ENCODE measurements at places on chromosomes 5 and 9.

DNA sequence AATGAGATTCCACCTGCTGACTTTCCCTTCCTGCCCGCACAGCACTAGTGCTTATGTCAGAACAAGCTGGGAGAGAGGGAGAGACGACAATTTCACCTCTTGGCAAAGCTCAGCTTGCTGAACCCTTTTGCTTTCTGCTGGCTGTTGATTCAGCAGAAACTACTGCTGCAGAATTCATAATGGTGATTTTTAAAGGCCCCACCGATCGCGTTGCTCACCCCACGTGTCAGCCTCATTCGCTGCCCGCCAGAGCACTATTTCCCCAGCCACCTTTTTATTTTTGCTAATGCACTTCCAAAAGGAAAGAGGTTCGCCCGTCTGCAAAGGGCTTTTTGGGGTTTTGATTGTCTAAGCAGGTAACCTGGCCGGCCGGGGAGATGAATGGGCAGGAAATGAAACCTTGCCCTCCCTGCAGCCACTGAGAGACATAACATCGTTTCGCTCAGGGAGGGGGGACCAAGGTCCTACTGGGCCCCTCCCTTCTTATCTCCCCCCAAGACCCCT is 1.3 kb downstream of the PPP2R2B start:
- no peak for DNase-seq

GRCh38 chr5:39167141-39167971 is 52.0 kb downstream of the FYB1 start:
- DNase-seq = no peak

- DNase-seq = no peak
Measured at GRCh38 chr9:108274971-108275370, 580.8 kb downstream of the ACTL7B start.

GRCh38 chr9:99129091-99129490 is 24.2 kb downstream of the TGFBR1 start:
- DNase-seq = no peak

GRCh38 chr9:136624184-136624951 is 38.3 kb upstream of the EGFL7 start:
- no peak for DNase-seq

- no peak for DNase-seq
Measured at GRCh38 chr5:114789773-114790402, 379.8 kb downstream of the TRIM36 start.

DNA sequence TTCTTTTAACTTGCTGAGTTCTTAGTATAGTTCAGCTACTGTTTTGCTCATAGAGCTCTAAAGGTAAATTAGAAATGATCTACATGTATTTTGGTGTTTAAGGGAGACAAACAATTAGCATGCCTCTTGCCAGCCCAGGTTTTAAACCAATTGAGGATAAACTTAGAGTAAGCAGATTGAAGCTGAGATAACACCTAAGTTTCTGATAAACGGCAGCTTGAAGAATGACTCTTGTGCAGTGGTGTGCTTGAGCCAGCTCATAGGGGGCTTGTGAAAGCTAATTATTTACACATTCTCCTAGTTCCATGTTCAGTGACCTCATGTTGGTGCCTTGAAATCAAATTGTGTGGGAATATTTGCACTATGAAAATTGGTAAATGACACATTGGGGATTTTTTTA is 193.0 kb downstream of the PRR16 start:
- DNase-seq = no peak

- no peak for DNase-seq
Measured at GRCh38 chr9:92725766-92726165, 38.9 kb downstream of the BICD2 start.

DNA sequence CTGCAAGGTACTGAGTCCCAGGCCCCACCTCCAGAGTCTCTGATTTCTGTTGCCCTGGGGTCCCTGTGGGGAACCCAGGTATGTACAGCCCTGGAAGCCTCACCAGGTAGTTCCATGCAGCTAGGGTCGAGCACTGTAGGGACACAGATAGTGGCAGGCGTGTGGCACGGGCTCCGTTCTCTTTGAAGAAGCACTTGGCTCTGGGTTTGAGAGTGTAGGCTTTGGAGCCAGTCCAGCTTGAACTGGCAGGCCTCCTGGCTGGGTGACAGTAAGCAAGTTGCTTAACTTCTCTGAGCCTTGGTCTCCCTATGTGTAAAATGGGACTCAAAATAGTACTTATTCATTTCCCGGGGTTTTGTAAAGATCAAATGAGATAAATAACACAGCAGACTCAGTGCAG is 5.6 kb downstream of the OLFM1 start:
- no peak for DNase-seq

- no peak for DNase-seq
Measured at GRCh38 chr5:122775550-122776542, 966 bp downstream of the SNX2 start.

DNA sequence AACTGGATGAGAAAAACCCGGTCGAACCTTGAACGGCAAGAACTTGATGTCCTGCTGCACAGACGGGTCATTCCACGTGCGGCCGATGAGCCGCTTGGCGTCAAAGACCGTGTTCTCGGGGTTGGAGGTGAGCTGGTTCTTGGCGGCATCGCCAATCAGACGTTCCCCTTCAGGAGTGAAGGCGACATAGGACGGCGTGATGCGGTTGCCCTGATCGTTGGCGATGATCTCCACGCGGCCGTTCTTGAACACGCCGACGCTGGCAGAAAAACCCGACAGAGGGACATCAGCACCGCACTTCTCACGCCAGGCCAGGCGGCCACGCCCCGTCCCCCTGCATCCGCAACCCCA is 519 bp downstream of the HSPA5 start:
- peak; percentile 18 for DNase-seq

DNA sequence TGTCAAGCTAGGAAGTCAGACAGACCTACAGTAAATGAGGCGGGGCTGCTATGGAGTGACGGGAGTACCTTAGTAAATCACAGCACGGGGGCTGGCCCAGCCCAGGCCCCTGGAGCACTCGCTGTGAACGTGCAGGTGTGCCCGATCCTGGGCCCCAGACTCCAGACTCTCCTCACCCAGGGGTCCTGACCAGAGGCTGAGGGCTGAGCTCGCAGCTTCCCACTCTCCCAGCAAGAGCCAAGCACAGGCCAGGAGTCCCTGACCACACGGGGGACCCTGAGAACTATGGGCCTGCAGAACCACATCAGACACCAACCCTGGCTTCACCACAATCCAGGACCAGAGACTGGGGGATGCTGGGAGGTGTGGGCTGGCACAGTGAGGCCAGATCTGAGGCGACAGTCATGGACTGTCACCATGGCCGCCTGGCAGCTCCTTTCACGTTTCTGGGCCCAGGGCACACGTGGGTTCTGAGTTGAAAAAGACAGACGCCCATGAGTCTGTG is 73.4 kb downstream of the ADAMTS2 start:
- no peak for DNase-seq

- no peak for DNase-seq
Measured at GRCh38 chr9:116491659-116492058, 195.4 kb upstream of the TRIM32 start.

GRCh38 chr9:136014924-136015633 is 53.9 kb upstream of the UBAC1 start:
- DNase-seq = no peak

GRCh38 chr5:80834710-80835109 is 125.5 kb upstream of the RASGRF2 start:
- DNase-seq = no peak

- DNase-seq = no peak
Measured at GRCh38 chr9:78386348-78386747, 89.4 kb downstream of the PSAT1 start.

GRCh38 chr5:142798099-142798770 is 28.1 kb downstream of the ARHGAP26 start:
- no peak for DNase-seq

DNA sequence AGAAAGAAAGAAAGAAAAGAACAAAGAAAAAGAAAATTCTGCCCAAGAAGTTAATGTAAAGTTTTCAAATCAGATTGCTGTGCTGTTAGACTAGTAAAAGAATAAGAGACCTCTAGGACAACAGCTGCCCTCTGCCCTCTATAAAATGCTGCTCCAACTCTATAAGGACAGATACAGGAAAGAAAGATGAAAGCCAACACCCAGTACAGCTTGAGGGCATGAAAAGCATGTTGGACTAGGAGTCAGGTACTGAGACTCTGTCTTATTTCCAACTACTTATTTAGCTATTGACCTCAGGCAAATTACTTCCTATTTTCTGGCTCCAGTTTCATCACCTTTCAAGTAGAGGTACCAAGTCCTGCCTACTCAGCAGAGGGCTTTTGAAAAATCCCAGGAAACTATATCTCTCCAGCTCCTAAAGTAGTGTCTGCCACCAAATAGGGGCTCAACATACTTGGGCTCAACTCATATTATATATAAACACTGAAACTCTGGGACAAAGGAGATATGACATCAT is 5.7 kb downstream of the HBEGF start:
- DNase-seq = no peak

- DNase-seq = no peak
Measured at GRCh38 chr5:123882319-123882964, 370.5 kb downstream of the CSNK1G3 start.

DNA sequence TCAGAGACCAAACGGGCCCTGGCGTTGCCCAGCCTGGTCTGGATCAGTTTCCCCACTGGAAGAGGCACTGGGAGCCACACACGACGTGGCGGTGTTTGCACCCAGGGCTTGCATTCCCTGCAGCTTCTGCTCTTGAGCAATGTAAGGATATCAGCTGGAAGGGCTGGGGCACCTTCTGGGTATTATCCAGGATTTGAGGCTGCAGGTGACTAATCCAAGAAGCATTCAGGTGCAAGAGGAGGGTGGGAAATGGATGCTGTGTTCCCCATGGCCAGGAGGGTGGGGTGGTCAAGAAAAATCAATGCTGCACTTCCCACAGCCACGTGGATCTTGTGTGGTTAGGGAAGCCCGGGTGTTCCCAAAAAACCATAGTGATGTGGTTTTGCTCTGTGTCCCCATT is 430.9 kb downstream of the IRX2 start:
- DNase-seq = no peak

DNA sequence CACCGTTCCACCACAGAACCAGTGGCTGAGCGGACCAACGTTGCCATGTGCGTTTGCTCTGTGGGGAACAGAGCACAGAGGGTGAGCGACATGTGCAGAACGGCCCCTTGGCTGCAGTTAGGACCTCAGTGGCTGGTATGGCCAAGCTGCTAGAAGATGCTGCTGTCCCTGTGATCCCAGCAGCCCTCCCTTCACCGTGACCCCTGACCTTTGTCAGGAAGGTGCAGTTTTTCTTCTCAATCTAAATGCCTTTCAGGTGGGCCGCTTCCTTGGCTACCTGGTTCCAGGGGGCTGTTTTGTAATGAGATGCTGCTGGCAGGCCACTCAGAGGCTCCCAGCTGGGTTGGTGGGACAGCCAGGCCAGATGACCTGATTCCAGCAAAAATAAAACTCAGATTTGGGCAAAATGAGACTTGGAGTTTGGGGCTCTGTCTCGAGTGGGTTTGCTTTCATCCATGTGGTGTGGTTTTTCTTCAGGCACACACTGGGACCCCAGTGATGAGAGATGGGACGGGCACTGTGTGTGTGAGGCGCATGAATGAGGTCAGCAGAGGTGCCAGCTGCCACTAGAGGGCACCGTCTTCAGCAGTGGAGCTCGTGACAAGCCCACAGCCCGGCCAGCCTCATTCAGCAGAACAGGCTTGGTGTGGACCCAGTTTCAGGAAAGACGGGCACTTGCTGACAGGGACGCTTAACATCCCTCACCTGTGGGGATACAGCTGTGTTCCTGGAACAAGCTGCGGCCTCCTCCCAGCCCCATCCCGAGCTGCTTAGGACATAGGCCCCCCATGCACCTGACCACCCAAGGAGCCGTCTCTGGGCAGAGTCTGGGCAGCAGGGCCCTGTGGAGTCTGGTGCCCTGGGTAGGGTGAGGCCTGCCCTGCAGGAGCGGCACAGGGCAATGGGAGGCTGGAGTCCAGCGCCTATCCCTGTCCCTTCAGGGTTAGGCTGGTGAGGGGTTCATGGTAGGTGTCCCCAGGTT is 4.1 kb downstream of the MRPS2 start:
- peak; percentile 51 for DNase-seq

GRCh38 chr5:133121611-133122150 is 69.9 kb downstream of the HSPA4 start:
- DNase-seq = no peak

- DNase-seq = no peak
Measured at GRCh38 chr5:60893521-60893920, 49.5 kb upstream of the ELOVL7 start.

GRCh38 chr9:3457175-3457574 is 68.6 kb downstream of the RFX3 start:
- DNase-seq = no peak

DNA sequence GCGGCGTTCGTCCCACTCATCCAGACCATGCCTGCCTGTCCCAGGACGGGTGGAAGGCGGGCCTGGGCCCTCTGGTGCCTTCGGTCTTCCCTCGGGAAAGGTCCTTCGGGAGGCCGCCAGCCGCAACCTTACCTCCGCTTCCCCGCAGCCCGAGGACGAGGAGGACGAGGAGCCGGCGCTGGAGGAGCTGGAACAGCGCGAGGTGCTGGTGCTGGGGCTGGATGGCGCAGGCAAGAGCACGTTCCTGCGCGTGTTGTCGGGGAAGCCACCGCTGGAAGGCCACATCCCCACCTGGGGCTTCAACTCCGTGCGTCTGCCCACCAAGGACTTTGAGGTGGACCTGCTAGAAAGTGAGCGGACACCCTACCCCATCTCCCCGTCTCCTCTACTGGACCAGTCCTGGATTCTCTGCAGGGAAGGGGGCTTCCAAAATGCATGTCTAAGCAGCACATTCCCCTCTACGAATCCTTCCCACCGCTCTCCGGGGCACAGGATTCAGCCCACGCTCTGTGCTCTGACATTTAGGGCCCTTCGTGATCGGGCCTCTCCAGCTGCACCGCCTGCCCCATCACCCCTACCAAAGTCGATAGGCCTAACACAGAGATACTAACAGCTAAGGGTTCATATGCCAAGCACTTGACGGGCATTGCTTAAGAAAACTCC is 1.1 kb downstream of the ARL10 start:
- no peak for DNase-seq

DNA sequence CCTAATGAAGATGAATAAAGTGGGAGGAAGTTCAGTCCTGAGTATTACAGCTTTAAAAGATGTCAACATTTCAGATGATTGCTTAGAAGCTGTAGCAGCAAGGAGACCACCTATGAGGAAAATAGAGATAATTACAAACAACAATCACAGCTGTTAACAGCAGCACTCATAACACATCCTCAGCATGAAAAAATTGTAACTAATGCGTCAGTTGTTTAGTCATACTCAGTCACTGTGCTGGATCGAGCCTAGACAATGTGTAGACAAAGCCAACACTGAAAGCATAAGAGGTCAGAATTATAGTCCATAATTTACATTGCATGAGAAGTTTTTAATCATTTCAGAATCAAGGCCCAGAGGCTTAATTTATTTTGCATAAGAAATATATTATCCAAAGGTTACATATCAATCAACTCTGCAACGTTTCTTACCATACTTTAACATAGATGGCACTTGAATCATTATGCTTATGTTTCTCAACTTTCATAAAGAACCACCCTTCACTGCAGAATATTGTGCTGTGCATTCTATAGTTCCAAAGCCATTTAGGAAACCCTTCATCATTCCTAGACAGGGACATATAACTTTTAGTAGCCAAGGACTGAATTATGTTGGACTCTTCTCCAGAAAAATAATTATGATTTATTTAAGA is 60.2 kb upstream of the HAPLN1 start:
- DNase-seq = no peak

- no peak for DNase-seq
Measured at GRCh38 chr5:32259033-32259432, 53.7 kb downstream of the MTMR12 start.

All from activated CD4-positive, alpha-beta T cell treated with anti-CD3 and anti-CD28 coated beads for 24 hours (primary cell).